ENCODE measurements at places on chromosomes 6 and 20.

GRCh38 chr6:1242446-1242845 lies 69.5 kb upstream of the FOXQ1 start:
- no peak for DNase-seq

DNA sequence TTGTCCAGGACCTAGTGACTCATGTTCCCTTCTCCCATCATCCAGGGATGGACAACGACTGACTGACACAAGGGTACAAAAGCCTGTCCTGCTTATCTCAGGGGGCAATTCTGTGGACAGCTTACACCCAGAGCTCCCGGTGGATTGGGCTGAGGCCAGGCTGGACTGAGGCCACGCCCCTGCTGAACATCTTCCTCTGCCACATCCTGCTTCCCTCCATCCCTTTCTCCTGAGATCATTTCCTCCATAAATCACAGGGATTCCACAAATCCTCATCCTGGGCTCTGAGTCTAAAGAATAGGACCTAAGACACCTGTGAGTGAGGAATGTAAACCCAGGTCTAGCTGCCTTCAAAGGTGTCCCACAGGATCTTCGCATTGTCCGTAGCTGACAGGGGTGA lies 30.4 kb upstream of the RNF24 start:
- DNase-seq = no peak

DNA sequence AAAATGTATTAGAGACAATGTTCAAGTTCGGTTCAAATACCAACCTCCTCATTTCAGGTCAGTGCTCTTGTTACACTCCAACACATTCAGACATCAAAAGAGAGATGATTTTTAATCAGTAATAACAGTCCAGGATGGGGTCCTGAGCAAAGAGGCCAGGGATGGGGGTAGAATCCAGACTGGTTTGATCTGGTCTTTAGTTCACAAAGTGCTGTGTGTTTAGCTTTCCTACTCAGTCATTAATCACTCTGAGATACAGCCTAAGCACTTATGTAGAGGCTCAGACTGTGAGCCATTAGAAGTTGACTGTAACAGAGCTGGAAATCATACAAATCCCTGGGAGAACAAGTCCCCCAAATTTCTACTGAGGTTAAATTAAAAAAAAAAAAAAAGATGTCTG lies 241.6 kb downstream of the PTPRK start:
- no peak for DNase-seq

DNA sequence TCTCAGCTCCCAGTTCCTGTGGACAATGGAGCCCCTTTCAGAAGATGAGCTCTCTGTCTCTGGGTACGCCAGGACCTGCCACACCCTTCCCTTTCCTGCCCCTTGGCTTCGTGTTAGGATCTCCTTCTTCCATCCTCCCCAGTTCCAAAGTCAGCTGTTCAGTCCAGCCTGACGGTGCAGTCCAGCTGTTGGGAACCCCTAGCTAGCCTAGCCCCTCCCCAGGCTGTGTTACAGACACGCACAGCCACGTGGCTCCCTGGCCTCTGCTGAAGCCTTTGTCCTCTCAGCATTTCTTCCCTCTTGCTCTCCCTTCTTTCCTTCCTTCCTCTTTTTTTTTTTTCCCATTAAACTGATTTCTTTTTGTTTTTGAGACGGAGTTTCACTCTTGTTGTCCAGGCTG lies 12.4 kb upstream of the TFAP2C start:
- no peak for DNase-seq

DNA sequence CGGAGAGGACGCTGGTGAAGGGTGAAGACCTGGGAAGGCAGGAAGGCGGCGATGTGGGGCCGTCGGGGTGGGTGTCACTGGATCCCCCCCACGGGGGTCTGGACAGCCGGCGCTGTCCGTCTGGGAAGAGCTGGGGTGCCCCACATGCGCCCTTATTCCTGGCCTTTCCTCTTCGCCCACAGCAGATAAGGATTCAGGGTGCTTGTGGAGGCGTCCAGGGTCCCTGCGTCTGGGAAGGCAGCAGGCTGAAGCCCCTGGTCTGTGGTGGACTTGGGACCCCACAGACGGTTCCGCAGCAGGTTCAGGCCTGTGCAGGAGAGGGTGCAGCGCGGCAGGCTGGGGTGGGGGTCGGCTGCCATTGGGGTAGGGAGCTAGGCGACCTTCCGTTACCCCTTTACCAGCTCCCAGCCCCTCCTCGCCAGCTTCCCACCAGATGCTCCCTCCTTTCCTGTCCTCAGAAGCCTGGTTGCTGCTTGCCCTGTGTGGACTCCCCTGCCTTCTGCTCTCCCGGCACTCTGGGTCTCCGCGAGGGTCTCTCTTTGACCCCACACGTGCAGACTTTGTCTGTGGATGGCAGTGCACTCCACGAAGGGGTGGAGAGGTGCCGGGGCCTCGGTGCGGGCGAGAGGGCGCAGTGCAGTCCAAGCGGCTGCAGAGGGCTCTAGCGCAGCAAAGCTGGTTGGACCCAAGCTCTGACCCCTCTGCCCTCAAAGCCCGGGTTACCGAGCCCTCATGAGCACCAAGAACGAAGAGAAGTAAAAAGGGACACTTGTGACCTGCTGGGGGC lies 2.1 kb upstream of the GATA5 start:
- DNase-seq = no peak

DNA sequence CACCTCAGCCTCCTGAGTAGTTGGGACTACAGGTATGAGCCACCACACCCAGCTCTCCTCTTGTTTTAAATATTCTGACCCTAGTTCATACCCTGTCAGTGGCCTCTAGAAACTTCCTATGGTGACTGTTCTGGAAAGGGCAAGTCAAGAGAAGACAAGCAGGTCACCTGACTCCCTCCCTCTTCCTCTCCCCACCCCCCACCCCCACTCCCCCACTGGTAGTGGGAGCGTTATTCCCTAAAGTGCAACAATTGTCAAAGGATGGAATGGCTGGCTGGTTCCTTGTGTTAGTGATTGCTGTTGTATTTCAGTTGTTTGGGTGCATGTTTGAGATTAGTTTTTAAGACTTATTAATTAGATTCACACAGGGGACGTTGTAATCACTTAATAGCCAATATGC lies 136.1 kb downstream of the CARMIL1 start:
- DNase-seq = no peak

Data from right forelimb (tissue), 1 donor.